Ecto neural progenitor cell (in vitro differentiated cells): ENCODE measurements at places on chromosomes 12 and 14.
A peak's percentile ranks its signal among the peaks of the same experiment; 100 is the strongest.

DNA sequence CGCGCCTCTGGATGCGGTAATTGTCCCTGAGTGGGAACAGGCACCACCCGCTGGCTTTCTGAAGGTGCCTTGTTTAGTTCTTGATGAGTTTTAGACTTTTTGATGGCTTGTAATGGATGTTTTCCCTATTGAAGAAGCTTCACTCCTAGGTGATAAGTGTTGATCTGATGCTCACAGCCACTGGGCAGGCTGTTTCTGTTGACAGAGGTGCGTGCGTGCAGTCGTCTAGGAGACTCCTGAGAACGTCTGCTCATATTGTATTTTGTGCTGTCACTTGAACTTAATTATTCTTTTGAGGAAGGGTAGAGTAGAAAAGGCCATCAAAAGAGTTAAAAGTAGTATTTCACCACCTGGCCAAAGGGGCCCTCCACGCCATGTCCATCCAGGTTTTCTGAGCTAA is 70.5 kb downstream of the EP400 start:
- no peak for DNase-seq

GRCh38 chr12:48601013-48601756 is 31.3 kb upstream of the LALBA start:
- peak; percentile 72 for DNase-seq

DNA sequence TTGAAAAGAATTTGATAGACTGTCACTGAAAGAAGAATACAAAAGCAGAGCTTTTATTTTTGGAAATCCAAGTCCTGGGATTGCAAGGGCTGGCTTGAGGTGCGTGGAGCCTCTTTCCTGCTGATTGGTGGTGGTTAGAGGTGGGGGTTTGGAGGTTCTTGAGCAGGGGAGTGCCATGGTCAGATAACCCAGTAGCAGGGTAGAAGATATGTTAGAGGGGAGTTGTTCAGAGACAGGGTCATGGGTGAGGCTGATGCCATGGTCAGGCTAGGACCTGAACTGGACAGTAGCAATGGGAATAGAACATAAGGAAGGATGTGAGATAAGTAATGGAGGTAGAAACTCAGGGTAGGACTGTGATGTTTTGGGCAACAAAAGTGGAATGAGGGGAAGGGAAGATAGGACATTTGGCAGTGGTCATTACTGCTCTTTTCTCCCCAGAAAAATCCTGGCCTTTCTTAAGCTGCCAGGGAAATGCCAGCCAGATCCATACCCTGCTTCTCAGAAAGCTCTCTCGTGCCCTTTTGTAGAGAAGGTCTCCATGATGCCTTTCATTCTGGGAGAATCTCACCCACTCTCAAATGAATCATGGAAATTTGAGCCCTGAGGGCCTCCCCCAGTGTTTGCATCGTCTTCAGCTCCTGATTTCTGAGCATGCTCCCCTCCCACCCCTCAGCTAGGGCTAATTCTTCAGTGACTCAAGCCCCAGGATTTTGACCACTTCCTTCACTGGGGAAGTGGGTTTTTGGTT is 9.5 kb downstream of the EMP1 start:
- no peak for DNase-seq

DNA sequence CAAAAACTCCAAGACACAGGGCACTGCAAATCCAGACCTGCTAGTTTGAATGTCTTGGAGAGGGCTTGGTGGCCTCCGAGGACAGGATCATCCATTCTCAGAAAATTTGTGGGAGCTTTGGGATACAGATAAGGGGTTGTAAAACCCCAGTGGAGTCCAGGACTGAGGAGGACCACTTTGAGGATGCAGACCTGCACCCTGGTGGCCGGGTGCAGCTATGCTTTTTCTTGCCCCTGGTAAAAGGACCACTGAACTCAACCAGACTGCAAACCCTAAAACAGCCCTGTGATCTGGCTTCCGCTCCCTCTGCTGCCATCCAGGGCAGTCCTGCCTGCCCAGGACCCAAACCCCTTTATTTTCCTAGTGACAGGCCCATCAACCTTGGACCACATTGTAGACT is 169.5 kb upstream of the DAAM1 start:
- DNase-seq: no peak

GRCh38 chr12:32567296-32567674 is 111.8 kb upstream of the DNM1L start:
- no peak for DNase-seq

GRCh38 chr12:39070775-39071174 is 165.4 kb upstream of the CPNE8 start:
- no peak for DNase-seq

GRCh38 chr14:71737760-71738159 is 194.5 kb upstream of the RGS6 start:
- no peak for DNase-seq

DNA sequence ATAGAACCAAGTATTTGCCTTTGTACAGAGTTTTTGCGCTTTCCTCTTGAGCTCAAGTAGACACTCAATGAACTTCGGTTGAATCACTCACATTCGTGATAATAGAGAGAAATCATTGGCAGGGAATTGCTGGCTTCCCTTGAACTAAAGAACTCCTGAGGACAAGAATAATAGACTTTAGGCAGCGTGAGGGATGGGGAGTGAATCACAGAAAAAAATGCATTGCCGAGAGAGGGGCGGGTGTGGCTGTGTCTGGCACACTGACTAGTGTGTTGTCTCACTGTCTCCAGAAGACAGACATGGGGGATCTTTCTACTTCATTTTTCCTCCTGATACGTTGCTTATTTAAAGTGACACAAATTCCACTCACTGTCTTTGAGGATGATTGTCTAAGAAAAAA is 805.2 kb downstream of the BCL11B start:
- no peak for DNase-seq

- DNase-seq: no peak
Measured at GRCh38 chr12:102939670-102940222, 17.7 kb upstream of the ASCL1 start.

GRCh38 chr12:19166387-19166786 is 36.9 kb downstream of the PLEKHA5 start:
- DNase-seq: no peak

DNA sequence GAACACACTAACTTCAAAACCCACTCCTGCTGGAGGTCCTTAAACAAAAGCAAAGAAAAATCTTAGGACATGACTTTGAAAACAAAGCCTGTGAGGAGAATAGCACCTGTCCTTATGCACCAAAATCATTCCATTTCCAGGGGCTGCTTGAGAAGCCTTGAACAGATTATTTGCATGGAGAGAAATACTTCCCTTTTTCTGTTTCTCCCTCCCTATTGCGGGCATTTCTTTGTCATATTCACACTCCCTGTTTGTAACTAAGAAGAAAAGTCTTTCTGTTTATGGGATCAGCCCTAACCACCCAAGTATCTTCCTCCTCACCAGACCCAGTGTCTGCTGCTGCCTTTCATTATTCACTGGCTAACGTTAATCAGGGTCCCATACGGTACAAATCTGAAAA is 218.8 kb downstream of the DPF3 start:
- DNase-seq: no peak

- DNase-seq: no peak
Measured at GRCh38 chr14:33123281-33123680, 184.6 kb downstream of the NPAS3 start.

DNA sequence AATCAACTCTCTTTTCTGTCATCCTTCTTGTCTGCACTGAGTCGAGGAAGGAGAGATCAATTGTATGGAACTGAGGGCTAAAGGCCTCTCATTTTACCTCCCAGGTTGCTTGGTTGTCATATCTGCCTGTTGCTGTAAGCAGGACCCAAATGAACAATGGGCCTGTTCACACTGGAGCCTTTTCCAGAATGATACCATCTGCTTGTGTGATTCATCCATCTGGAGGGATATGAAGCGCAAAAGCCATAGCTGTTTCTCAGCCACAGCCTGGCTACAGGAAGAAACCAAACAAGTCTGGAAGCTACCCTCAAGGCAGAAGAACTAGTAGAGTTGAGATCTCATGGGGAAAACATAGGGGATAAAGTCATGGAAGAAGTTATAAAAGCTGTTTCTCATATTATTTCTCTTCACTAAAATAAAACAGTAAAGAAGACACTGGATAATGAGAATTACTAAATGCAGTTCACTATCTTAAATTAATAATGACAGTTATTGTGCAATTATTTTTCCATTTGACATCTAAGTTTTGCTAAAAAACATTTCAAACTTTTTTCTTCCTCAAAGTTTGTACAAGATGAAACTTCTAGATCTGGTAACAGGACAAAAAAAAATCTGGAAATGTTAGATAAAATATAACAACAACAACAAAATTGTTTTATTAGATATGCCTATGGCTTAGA is 106.3 kb downstream of the SPTSSA start:
- no peak for DNase-seq

DNA sequence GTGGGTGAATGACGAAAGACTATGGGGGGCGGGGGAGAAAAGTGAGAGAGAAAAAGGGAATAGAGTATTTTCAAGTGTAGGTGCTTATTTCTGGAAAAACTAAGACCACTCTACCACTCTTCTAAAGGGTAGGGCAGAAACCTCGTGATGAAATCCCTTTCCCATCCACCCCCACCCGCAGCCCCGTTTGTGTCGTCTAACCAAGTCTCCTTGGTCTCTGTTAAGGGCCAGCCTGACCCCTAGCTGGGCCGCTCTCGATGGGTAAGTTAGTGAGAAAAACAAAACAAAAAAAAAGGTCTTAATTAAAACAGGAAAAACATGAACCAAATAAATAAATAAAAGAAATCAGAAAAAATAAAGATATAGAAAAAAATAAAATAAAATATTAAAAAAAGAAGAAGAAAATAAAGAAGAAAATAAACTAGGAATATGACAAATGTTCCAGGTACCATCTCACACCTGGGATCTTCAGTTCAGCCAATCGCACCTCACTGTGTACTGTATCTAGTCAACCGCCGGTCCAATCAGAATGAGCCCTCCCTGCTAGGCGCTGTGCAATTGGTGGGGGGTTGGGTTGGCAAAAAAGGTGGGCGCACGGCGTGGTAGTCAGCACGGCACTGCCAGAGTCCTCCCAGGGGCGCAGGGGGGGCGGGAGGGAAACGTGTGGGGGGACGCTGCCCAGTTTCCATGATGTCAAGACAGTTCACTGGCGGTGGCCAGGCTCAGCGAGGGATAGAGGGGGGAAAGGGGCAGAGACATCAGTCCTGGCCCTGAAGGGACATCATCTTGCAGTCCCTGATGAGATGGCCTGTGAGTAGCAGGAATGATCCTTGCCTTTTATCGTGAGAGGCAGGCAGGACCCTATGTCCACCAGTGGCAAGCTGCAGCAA is 9.8 kb upstream of the CDH24 start:
- DNase-seq: peak; percentile 37

GRCh38 chr12:111907740-111908139 is 65.7 kb downstream of the MAPKAPK5 start:
- DNase-seq: no peak

DNA sequence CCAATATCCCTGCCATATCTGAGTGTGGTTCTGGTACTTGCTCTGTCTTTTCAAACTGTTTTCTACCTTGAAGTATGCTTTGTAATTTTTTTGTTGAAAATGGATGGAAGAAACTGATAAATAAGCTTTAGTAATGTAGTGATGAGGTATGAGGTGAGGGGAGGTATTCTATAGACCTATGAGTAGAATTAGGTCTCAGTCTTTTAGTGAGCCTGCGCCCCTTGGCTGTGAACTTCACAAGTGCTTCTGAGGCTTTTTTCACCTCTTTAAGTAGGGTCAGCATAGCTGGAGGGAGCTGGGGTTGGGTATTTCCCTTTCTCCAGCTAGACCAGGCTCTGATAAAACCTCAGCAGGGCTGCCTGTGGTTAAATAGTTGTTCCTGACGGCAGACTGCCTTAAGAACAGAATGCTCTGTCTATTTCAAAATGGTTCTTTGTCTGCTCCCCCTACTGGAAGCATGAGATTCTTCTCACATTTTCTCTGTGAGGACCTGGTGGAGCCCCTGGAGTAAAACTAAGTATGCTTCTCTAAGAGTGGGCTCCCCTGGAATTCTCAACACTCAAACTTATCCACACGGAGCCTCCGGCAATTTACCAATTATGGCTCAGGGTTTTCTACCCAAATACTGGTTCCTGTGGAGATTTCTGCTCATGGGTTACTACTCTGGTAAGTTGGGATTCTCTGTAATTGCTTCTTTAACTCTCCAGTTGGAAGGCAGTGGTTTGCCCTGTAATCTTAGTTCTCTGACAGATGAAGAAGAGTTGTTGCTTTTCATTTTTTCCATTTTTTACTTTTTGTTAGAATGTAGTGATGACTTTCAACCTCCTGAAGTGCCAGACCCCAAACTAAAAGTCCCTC is 13.1 kb downstream of the KRT5 start:
- DNase-seq: peak; percentile 54

DNA sequence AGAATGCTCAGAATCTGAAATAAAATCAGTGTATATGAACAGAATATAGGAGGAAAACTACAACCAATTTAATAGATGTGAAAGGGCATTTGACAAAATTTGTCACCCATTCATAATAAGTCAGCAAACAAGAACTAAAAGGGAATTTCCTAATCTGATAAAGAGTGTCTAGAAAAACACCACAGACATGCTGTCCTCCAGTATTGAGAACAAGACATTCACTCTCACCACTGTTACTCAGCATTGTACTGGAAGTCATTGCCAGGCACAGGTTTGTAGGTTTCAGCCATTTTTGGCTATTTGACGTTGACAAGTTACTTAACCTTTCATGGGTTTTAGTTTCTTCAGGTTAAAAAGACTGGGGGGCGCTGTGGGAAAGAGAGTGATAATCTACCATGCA is 13.2 kb downstream of the EIF2S1 start:
- DNase-seq: no peak

DNA sequence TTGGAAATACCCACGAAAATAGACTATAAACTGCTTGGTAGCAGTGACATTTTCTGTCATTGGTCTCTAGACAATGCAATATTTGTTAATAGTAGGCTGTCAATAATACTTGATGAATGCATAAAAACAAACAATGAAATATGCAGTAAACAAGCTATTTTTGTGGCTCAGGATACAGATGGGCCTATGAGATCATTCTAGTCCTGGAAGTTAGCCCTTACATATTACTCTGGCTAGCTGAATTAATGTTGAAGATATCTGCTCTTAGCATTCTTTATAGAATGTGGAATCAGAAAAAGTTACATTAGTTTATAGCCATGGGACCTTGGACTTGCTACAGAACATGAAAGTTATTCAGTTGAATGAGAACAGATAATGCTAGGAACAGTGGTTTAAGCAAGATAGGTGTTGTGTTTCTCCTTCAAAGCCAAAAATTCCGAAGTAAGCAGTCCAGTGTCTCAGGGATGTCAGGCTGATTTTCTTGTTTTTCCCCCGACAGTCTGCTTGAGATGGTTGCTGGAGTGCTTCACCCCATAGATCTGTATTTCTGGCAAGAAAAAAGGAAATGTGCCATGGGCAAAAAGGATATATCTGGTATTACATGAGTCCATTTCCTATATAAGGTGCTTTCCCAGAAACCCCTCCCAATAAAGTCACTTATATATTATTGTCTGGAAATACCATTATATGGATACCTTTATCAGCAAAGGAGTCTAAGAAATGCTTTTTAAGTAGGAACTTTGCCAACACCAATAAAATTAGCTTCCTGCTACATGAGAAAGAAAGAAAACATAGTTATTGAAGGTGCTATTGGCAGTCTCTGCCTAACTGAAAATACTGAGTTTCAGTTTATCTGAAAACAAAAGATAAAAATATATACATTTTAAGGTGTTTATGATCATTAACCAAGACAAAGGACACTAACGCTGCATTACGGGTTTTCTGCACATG is 619.4 kb upstream of the ATP2B1 start:
- no peak for DNase-seq
